ELR (cell line): ENCODE measurements at places on chromosomes 12 and 14.
A peak's percentile ranks its signal among the peaks of the same experiment; 100 is the strongest.

GRCh38 chr12:64304571-64304970 lies 82.5 kb upstream of the KICS2 start:
- DNase-seq = no peak

DNA sequence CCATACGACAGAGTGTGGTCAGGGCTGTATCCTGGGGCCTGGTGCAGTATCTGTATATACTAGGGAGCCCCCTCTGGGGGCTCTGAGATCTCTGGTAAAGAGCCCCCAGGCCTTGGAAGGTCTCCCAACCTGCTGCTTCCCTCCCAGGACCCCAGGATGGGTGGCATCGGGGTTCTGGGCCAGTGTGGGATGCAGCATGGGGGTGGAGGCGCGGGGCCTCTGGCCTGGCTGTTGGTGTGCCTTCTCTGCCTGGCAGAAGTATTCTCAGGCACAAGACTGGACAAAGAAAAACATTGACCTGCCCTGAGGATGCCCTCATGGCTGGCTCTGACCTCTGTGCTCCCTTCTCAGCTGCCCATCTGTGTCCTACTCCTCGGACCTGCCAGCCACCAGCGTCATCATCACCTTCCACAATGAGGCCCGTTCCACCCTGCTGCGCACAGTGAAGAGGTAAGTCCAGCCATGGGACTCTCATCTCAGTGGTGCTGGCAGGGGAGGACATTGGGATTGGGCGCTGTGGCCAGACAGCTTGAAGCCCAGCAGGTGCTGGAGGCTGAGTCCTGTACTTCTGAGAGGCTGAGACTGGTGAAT lies 64.5 kb downstream of the GALNT16 start:
- no peak for DNase-seq

- no peak for DNase-seq
Observed at GRCh38 chr12:48302161-48302911, 48.4 kb downstream of the ZNF641 start.

DNA sequence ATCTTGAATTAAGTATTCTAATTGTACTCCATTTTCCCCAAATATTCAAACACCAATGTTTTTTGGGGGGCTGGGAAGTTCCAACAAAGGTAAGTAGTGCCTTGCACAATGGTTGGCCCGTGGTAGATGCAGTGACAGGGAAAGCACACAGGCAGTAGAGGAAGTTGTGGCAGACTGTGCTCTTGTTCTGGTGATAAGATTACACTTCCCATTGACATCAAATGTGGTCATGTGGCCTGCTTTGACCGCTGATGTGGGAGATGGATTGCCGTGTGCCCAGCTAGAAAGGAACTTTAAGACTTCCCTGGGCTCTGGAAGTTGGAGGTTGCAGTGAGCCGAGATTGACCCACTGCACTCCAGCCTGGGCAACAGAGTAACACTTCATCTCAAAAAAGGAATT lies 223.8 kb downstream of the VRK1 start:
- no peak for DNase-seq

DNA sequence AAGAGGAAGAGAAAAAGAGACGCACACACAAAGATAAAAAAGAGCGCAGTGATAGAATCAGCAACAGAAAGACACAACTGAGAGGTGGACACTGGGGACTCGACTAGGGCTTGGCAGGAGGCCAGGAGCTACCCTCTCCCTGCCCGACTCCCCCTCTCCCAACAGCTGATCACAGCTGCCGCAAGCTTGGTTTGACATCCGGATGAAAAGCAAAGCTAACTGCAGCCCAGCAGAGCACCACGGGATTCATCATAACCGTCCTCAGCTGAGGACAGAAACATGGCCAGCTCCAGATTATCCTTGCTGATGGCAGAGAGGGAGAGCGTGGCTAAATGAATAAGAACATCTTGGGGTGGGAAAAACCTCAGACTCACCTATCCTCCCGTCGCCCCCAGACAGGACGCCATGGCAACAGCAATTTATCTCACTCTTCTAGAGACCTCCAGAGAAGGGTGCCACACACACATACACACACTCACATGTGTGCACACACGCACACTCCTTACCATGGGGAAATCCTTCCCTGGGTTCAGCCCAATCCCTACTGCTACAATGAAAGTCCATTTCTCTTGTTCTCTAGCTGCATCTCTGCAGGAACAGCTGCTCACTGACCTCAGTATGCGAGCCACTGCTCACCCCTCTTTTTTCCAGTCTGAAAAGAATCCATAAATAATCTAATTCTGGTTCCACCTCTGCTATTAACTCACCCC lies 135.3 kb downstream of the NTF3 start:
- DNase-seq = no peak

DNA sequence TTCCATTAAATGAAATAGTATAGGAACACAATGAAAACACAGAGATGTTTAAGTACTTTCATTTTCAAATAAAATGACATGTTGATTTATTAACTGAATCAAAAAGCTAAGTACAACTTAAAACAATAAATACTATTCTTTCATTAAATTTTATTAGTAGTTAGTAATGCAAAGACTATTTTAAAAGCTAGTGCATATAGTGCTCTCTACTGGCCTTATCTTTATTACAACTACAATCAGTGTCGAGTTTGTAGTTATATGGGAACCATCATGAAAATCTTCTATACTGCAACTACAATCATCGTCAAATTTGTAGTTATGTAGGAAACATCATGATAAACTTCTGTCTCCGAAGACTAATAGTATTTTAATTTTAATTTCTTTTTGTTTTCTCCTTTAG lies 8.9 kb upstream of the LIN7A start:
- DNase-seq = peak; percentile 24

GRCh38 chr14:55514819-55515490 lies 65.1 kb upstream of the KTN1 start:
- DNase-seq = peak; percentile 79

- DNase-seq = no peak
Observed at GRCh38 chr12:23816394-23816851, 133.0 kb downstream of the SOX5 start.

DNA sequence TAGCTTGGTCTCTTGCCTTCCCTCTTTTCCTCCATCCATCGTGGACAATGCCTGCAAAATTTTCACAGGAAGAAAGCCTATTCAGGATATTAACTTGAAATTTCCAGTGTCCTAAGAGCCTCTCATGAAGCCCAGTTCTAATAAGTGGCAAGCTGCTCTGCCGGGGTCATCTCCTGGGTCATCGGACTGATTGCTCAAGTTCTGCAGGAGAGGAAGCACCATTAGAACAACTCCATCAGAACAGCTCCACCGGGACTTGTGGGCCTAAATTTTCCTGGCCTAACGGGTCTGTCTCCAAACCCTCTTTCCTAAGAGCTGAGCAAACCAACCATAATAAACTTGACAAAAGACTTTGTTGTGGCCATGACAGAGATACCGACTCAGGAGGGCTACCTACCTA lies 13.9 kb downstream of the ERG28 start:
- DNase-seq = no peak

GRCh38 chr12:28349196-28349595 lies 158.9 kb downstream of the CCDC91 start:
- DNase-seq = no peak

GRCh38 chr12:85626001-85626783 lies 210.0 kb downstream of the RASSF9 start:
- DNase-seq = peak; percentile 85

- DNase-seq = no peak
Observed at GRCh38 chr14:101247842-101248725, 313.2 kb upstream of the DIO3 start.

DNA sequence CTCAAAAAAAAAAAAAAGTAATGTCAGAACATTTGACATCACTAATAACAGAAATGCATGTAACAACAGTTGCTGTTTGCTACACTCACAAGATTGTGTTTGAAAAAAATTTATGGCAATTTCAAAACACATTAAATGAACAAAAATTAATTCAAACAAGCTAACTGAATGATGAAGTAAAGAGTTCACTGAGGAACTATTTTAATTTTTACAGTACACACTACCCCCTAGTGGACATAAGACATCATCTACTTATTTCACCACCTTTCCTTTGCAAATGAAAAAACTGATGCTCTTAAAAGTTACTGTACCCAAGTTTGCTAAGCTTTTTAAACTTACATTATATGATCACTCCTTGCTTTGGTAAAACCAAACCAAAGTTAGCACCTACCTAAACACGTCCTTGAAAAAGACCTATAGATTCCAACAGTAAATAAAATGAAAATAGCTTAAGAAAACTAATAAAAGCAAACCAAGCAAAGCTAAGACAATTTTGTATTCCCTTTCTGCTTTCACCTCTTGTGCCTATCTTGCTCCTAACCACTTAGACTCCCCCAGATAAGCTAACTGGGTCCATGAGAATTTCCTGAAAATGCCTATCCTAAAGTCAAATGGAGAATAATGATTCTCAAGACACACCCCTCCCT lies 22.2 kb downstream of the UBE2N start:
- peak; percentile 72 for DNase-seq

GRCh38 chr14:81737938-81738337 lies 204.3 kb upstream of the SEL1L start:
- no peak for DNase-seq

- DNase-seq = no peak
Observed at GRCh38 chr14:106507354-106507753, 981.0 kb downstream of the TMEM121 start.

GRCh38 chr12:124743479-124744272 lies 120.0 kb downstream of the SCARB1 start:
- DNase-seq = no peak

DNA sequence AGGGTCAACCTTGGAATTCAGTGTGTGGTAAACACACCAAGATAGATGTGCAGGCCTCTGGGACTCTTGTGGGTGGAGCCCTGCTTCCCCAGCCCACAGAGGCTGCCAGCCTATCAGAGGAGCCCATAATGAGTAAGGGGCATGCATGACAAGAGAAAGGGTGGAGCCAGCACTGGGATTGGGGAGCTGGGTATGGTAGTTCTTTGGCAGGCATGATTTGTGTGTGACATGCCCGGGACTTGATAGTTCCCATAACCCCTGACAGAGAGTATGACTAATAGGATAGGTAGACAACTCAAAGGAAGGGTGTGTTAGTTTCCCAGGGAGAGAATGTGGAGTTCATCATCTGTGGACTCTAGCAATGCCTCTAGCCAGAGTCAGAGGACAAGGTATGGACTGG lies 143.0 kb downstream of the EMP1 start:
- DNase-seq = peak; percentile 60

GRCh38 chr14:105324080-105324778 lies 9.7 kb downstream of the PACS2 start:
- DNase-seq = no peak

DNA sequence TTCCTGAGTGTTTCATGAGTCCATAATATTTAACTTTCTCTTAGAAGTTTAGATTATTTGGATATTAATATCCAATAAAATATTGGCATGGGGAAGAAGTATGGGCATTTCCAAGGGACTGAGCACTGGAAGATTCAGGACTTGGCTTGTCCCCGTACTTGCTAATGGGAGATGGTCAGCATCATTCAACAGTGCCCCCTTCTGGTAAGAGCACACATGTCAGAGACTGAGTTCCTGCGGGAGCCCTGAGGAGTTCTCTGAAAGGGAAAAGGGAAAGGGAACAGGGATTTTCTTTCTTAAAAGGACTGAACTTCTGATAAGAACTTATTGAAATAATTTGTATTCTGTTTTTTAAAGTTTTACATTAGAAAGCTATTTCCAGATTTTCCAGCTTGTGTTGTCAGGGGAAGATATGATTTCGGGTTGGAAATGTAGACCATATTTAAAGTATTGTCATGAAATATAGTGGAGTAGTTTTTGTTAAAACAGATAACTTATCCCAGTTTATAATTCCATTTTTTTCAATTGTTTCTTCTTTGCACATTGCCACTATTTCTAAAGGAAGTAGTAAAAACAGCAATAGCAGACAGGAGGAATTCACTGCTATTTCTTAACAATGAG lies 59.8 kb upstream of the C12orf71 start:
- DNase-seq = peak; percentile 84

- no peak for DNase-seq
Observed at GRCh38 chr12:19052689-19053088, 76.8 kb upstream of the PLEKHA5 start.

DNA sequence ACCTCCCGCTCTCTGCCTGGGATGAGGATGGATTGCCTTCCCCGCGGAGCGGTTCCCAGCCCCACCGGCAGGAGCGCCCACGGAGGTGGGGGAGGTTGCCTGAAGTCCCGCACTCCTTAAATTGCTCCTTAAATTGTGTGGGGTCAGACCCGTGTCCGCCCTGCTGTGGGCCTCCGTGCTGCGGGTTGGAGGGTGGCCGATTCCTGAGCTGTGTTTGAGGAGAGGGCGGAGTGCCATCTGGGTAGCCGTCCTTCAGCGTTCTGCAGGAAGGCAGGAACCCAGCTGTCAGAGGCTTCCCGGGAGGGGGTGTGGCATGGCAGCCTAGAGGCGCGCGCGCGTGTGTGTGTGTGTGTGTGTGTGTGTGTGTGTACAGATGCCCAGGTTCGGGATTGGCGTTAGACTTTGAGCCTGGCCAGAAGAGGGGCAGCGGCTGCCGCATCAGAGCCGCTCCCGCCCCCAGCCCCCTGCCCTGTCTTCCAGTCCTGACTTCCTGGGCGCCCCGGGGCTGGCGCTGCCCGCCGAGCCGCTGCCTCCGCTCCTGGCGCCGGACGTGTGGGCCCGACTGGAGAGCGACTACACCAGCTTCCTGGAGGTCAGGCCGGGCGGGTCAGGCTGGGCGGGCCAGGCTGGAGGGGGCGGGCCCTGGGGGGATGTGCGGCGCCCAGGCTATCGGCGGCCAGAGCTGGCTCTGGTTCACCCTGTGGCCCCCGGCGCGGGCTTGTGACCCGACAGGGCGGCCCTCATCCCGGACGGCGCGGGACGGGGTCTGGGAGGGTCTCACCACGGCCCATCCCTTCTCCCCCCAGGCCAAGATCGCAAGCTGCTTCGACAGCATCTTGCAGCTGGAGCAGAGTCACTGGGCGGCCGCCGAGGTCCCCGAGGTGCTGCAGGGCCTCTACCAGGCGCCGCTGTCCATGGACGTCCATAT lies 9.2 kb downstream of the EXOC3L4 start:
- DNase-seq = peak; percentile 77

GRCh38 chr12:96906849-96907670 lies at the start of gene NEDD1:
Gene NEDD1 (plus strand): TSS chr12:96907257. CDS start chr12:96909760, 2,503 bp downstream.
- DNase-seq = peak; percentile 86

- DNase-seq = peak; percentile 93
Observed at GRCh38 chr14:69263364-69263763, 3.4 kb downstream of the GALNT16 start.

GRCh38 chr14:22319526-22320361 lies 269.3 kb downstream of the DAD1 start:
- DNase-seq = peak; percentile 51

DNA sequence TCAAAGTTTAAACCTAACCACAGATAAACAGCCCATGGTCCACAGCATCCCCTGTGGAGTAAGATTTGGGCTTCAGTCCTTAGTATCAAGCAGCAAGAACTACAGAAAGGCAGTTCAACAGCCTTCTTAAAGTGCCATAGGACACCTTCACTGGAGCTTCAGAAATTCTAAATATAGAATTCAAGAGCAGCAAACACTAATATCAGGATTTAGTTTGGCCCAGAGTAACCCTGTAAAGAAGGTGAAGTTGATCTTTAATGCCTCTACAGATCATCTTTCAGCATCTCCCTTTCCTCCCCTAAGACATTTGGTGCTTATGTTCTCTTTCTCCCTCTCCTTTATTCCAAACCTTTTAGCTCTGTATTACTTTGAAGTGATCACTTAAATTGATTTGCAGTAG lies 59.5 kb upstream of the ARHGAP5 start:
- DNase-seq = no peak

GRCh38 chr14:101469382-101470247 lies 91.7 kb upstream of the DIO3 start:
- no peak for DNase-seq

- no peak for DNase-seq
Observed at GRCh38 chr12:109555431-109556315, 17.6 kb downstream of the MMAB start.
